ENCODE measurements at places on chromosomes 2 and 18.

DNA sequence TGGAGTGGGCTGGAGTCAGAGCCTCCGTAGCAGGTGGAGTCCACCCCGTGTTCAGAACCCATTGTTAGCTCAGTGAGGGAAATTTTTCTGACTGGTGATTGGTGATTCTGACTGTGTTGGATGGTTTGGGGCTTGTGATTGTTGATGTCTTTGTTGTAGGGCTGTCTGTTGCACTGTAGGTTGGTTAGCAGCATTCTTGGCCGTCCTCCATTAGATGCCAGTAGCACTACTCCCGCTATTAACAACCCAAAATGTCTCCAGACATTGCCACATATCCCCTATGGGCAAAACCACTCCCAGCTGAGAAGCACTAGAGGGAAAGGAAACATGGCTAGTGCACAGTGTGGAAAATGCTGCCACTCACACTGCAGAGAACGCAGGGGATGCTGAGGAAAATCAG, 51.7 kb downstream of the ARMC9 start:
- DNase-seq: no peak

GRCh38 chr2:151029406-151030157, 232.1 kb downstream of the RBM43 start:
- no peak for DNase-seq

GRCh38 chr2:144834363-144834762, 314.4 kb upstream of the ZEB2 start:
- DNase-seq: no peak

DNA sequence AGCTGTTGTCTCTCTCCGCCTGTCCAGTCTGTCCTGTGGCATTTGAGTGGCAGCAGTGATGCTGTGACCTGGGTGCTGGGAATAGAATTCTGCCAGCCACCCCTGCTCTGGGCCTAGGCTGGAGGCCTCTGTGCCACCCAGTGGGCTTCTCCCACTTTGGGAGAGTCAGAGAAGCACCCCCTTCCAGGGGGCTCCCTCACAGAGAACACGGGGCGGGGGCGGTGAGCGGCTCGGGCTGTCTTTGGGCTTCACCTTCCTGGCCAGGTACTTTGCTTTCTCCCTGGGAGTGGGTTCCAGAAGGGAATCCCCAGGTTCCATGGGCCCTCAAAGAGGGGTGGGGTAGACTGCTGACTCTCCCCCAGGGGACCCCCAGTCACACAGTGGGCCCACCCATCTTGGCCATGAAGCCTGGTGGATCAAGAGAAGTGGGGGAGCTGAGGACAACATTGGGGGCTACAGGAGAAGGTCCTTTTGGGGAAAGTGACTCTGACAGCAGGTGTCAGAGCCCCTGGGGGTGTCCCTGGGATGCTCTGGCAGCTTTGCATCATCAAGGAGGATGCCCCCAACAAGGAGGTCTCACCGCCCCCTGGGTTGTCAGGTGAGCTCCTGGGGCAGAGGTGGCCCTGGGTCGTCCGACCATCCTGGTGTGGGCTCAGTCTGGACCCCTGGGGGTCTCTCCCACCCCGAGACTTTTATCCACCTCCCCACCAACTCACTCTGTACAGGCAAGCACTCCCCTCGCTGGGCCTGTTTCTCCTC, 18.8 kb upstream of the BOK start:
- DNase-seq: no peak

DNA sequence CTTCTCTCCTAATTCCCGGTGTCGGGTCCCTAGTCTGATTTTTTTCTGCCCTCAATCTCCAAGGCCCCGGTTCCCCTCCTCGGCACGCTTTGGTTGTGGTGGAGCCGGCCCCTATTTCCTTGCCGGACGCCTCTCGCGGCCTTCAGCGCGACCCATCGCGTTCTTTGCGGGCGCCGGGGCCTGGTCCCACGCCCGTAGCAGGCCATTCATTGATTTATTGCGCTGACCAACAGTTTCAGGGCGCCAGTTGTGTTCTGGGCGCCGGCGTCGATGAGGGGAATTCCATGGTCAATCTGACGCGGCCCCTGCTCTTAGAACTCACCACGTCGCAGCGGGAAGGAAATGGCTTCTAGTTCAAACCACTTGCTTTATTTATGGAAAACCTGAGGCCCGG, 396 bp downstream of the CNOT9 start:
- peak; percentile 10 for DNase-seq

DNA sequence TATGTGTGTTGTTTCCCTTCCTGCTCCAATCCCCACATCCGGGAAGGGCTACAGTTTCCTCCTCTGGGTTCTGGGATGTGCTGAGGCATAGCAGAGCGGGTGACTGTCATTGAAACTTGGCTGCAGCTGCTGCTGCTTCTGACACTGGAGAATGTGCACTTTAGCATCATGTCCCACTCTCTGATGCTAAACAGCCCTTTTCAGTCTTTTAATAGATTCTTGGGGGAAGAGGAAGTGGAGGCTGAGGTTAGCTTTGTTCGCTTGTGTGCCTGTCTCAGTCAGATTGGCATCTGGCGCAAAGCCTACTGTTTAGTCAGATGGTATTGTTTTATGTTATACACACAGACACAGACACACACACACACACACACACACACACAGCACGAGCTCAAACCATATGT, 136.5 kb upstream of the RND3 start:
- no peak for DNase-seq

- no peak for DNase-seq
These were observed 101.2 kb upstream of the ASB18 start for GRCh38 chr2:236365258-236366048.

DNA sequence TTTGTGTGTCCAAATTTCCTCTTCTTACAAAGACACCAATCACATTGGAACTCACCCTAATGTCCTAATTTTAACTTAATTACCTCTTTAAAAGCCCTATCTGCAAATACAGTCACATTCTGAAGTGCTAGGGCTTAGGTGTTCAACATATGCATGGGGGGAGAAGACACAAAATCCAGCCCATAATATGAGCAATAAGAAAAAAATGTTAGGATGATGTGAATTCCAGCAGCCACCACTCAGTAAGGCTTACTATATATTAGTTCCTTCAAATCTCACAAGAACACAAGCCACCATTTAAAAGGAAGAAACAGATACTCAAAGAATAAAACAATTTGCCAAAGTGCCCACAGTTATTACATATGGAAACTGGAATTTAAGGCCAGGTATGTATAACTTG, 285.7 kb downstream of the EPHA4 start:
- DNase-seq: no peak

DNA sequence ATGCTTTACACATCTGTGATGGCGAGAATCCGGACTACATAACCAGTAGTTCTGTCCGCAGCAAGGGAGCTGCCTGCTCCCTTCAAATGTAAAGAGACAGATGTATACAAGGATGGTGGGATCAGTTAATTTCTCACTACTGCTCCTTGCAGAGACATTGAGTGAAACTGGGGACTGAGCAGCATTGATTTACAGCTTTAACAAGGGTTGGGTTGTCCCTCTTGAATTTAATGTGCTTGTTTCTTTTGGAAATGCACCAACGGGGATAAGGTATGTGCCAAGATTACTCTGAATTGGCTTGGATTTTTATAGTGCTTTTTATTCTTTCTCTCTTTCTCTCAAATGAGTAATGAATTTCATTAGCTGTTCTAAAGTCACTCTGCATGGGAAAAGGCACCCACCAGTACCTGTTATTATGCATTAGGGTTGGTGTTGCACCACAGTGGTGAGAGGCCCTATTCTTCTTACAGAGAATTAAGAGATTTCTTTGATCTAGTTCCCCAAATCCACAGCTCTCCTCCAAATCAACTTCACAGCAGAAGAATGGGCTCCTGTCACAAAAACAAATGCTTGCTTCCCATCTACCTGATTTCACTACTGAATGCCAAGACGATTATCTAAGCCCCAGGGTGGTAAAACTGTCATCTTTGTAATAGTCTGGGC, 107.6 kb downstream of the DOCK10 start:
- no peak for DNase-seq

- no peak for DNase-seq
These were observed 73.9 kb upstream of the LPIN2 start for GRCh38 chr18:3086871-3087270.

- no peak for DNase-seq
These were observed 115.6 kb upstream of the RMDN2 start for GRCh38 chr2:37809525-37809924.

DNA sequence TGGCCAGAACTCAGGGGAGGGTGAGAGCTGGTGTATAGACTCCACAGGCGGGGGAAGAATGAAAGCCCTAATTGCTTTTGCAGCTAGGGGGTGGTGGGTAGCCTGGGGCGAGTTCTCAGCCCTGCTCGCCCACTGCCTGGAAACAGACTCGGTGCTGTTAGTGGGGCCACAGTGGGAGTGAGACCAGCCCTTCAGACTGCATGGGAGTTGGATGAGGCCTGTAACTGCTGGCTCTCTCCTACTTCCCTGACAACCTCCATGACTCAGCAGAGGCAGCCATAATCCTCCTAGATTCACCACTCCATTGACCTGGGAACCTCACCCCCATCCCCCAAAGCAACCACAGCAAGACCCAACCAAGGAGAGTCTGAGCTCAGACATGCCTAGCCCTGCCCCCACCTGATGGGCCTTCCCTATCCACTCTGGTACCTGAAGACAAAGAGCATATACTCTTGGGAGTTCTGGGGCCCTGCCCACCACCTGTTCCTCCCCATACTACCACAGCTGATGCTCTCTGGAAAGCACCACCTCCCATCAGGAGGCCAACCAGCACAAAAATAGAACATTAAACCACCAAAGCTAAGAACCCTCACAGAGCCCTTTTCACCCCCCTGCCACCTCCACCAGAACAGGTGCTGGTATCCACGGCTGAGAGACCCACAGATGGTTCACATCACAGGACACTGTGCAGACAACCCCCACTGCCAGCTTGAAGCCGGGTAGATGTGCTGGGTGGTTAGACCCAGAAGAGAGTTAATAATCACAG, 226.3 kb downstream of the EIPR1 start:
- DNase-seq: no peak

DNA sequence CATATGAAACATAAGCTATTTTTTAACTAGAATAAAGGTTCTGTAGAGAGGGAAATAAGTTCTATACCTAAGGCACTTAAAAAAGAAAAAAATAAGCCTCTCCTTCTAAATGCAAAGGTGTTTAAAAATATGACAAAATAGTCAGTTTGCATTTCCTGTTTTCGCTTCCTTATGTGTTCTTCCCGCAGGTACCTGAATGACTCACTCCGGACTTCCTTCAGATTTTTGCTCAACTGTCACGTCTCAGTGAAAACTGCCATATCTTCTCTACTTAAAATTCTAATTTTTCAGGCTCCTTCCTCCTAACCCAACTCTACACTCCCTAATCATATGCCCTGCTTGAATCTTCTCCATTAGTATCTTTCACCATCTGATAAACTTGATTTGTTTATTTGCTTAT, 1333.1 kb downstream of the LRP1B start:
- DNase-seq: no peak

DNA sequence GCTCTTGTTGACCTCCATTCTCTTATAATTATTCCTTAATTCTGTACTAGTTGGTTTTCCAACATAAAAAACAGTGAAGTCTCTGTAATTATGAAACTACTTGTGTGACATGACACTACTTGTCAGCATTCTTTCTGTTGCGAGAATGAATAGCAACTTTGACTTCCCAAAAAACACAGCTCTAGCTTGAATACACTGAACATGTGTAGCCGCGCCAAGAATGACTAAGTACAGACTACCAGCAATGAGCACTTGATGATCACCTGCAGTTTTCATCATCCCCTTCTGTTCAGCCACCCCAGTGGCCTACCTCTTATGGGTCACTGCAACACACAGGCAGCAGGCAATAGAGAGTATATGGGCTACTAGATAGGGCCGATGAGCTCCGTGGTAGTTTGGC, 229.3 kb downstream of the TGIF1 start:
- no peak for DNase-seq

DNA sequence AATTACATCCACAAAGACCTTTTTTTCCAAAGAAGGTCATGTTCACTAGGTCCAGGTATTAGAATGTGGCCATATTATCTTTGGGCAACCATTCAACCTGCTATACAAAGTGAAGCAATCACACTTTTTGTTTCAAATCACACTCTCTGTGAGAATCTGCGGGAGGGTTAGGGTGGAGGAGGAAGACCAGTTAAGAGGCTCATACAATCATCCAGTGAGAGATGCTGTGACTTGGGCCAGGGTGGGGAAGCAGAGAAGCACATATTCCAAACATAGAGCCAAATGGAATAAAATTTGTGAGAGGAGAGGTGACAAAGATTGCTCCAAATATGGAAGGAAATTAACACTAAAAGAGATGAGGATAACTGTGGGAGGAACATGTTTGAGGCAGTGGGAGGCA, 351.6 kb downstream of the CYRIA start:
- DNase-seq: no peak

GRCh38 chr18:4293337-4293736, 161.8 kb downstream of the DLGAP1 start:
- no peak for DNase-seq

- no peak for DNase-seq
These were observed 56.4 kb upstream of the OTOF start for GRCh38 chr2:26534098-26534864.

GRCh38 chr18:48308755-48309575, 100.2 kb downstream of the ZBTB7C start:
- no peak for DNase-seq

DNA sequence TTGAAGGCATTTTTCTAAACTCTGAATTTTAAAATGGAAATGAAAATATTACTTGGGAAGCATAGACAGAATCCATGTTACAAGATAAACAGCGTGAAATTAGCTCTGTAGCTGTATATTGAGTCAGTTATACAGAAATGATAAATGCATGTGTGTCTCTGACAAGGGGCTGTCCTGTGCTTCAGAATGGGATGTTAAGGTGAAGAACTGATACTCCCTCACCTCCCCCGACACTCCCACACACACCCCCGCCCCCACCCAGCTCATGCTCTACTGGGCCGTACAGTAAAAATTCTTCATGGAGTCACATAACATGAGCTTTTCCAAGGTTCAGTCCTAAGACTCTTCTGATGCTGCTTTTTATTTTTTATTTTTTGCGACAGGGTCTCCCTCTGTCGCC, 869 bp upstream of the THUMPD2 start:
- DNase-seq: no peak

GRCh38 chr2:168599738-168600137, 143.7 kb downstream of the CERS6 start:
- DNase-seq: no peak

- no peak for DNase-seq
These were observed 3.0 kb upstream of the CD8A start for GRCh38 chr2:86793752-86794151.

DNA sequence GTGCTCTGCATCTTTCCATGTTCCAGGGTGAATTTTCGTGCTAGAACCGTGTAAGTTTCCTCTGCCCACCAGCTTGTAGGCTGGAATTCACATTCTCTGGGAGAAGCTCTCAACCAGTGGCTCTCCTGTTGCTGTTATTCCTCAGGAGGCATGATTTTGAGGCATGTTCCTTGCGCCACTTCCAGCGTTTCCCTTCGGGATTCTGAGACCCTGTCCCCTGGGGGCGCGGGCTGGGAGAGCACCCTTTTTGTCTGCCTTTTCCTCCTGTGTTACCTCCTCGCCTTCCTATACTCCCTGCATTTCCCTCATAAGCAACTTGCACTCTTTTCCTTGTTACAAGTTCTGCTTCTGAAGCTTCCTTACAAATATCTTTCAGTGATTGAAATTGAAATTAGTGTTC, 156.4 kb downstream of the PTPRM start:
- no peak for DNase-seq

GRCh38 chr2:236169151-236169721, 1.1 kb upstream of the GBX2 start:
- no peak for DNase-seq

GRCh38 chr2:175883586-175884194, 118.4 kb downstream of the LNPK start:
- no peak for DNase-seq

GRCh38 chr2:80517316-80517715, 212.8 kb upstream of the LRRTM1 start:
- no peak for DNase-seq

All from activated naive CD8-positive, alpha-beta T cell treated with anti-CD3 and anti-CD28 coated beads, Interleukin-2, amount 50 U/mL, for 16 hours (primary cell).